Fibroblast of lung (primary cell): ENCODE measurements at places on chromosomes 4 and X.

GRCh38 chrX:136273986-136274385 lies 22.8 kb upstream of the MAP7D3 start:
- DNase-seq = no peak

DNA sequence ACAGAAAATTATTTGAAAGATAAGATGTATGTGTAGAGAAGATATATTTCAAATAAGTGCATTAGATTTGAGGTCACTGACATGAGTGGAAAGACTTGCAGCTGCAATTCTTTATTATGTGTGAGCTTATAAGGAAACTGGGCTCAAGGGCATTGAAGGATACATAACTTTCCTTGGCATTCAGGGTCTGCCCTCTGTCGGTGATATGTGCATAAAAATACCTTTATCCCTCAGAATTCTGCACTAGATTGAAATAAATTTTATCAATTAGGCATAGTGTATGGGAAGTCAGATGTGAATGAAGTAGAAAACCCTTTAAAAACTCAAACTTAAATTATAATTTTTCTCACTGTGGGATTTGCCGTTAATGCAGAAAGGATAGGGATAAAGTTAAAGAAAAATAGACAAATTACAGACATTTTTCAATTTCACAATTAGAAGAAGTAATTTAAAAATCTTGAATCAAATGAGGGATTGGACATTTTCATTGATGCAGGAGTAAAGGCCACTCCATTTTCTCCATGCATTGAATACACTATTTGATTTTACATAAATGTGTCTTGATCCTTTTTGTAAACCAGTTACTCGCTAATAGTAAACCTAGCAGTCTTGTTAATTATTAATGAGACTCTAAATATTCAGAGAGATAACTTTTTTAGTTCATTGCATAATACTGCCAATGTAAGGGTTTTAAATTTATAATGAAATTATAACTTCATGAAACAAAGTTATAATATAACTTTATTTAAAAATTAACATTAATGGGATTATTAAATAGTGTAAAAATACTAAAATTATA lies 21.0 kb upstream of the ETNPPL start:
- DNase-seq = peak; percentile 4

DNA sequence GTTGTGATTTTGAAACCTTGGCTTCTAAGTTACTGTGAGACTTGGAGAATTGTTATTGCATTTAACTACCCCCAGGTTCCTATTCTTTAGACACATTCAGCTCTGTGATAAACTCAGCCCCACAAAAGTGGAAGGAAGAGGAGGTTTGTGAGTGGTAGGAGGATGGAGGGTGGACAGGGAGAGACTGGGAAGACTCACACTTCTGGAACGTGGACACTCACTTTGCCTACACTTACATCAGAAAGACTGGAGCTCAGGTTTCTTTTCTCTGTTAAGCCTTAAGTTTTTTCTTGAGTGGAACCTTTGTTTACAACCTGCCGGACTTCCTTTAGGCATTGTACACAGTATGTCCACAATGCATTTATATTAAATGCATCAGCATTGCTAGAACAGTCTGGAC lies 99.0 kb downstream of the AREG start:
- DNase-seq = peak; percentile 87

- peak; percentile 52 for DNase-seq
Measured at GRCh38 chr4:184653650-184654049, 4.1 kb downstream of the PRIMPOL start.

- peak; percentile 26 for DNase-seq
Measured at GRCh38 chrX:48589482-48590162, 7.7 kb upstream of the WDR13 start.
